ENCODE measurements at places on chromosomes 6 and 20.

DNA sequence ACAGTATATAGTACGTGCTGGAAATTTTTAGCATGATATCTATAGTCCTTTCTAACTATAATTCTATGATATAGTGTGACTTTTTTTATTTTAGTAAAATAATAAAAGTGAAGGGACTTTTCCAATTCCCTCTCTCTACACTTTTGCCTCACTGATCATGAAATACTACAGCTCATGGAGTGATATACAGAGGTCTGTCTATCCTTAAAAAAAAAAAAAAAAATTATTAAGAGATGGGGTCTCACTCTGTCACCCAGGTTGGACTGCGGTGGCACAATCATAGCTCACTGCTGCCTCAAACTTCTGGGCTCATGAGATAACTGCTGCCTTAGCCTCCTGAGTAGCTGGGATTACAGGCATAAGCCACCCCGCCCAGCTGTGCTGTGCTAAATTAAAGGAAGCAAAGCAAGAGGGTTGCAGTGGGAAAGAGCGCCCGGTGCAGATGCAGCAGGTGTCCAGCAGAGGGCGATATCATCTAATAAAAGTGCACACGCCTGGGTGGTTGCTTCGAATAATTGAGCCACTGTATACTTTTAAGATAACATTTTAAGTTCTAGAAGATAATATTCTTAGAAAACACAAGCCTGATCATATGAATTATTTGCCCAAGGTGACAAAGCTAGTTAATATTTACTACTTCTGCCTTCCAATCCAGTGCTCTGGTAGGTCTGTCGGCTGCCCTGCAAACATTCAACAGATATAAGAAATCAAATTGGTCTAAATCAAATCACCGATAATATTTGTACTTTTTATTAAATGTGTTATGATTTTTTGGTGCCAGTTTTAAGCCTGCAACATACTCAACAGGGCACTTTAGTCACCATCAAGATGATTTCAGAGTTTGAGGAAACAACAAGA, 94.9 kb upstream of the NT5E start:
- DNase-seq, result peak; percentile 73

- DNase-seq, result no peak
These were observed 56.5 kb upstream of the PKIB start for GRCh38 chr6:122553697-122554096.

- DNase-seq, result no peak
These were observed 63.3 kb upstream of the TAB2 start for GRCh38 chr6:149254253-149254652.

GRCh38 chr6:65116326-65116725, 590.7 kb downstream of the EYS start:
- DNase-seq, result no peak

- no peak for DNase-seq
These were observed 20.0 kb downstream of the IRF4 start for GRCh38 chr6:411402-412145.

DNA sequence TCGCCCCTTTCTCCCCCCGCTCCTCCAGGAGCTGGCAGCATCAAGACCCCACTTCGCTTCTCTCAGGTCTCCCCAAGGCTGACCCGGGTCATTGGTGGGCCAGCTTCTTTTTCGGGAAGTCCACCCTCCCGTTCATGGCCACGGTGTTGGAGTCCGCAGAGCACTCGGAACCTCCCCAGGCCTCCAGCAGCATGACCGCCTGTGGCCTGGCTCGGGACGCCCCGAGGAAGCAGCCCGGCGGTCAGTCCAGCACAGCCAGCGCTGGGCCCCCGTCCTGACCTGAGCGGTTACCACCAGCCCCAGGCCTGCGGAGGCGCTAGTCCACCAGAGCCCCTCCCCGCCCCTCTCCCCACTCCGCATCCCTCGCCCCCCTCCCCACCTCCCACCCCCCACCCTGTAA, 1.0 kb downstream of the PPDPF start:
- no peak for DNase-seq

DNA sequence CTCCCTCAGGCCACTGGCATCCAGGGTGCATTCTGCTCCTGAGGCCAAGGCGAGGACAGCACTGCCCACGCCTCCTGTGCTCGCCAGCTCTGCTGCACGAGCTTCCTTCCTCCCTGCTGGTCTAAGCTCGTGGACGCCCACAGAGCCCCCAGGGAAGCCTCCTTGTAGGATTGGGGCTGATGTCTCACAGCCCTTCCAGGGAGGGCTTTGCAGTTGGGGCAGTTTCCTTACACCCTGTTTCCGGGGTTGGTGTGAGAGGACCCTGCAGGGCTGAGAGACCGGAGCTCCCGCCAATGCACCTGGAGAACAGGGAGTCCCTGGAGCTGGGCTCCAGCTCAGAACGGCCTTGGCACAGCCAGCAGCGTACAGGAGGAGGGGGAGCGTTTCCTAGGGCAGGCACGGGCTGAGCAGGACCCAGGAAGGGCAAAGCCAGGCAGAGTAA, 172.4 kb upstream of the PDE10A start:
- no peak for DNase-seq

DNA sequence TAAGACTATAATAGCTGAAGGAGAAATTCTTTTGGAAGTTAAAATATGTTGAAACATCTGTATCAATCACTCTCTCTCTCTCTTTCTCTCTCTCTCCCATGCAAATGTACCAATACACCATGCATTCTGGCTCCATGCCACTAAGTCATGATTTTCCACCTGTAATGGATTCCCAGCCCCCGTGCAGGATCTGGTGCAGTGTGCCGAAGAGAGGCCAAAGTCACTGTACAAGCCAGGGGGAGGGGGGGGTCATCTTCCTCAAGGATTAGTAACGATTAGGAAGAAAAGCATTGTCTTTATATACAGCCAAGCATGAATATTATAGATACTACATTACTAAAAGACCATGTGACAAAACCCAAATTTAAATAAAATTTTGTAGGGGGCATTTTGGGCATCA, 725.1 kb downstream of the KIF16B start:
- no peak for DNase-seq

DNA sequence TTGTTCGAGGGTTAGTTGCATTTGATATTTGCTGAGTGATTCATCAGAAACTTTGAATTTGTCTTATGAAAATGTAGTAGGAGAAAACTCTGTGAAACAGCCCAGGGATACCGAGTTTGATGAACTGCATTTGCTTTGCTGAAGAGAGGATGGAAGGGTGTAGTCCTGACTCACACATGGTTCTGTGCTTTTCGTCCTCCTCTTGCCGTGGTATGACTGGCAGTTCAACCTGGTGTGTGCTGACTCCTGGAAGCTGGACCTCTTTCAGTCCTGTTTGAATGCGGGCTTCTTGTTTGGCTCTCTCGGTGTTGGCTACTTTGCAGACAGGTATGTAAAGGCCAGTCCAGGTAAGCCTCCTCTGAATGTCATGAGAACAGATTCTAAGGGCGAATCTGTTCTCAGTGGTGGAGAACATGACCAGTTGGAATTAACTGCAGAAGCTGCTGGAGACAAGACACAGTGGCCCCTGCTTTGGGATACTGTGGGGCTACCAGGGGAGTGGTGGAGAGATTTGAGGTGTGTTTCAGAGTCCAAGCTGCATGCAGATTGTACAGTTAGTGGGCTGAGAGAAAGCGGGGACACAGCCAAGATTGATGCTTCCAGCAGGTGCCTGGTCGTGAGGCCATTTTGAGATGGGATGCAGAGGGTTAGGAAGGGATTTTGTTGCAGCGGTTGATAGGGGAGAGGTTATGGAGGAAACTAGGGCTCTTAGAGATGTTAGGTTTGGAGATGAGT, 8.4 kb downstream of the SLC22A1 start:
- DNase-seq, result no peak

- DNase-seq, result peak; percentile 14
These were observed 163.3 kb downstream of the ARHGAP18 start for GRCh38 chr6:129546702-129547101.

- DNase-seq, result peak; percentile 62
These were observed at the start of gene SNAP25 for GRCh38 chr20:10218536-10219451. TSS of gene SNAP25 (plus strand) at chr20:10218830. CDS start at chr20:10275492, 56,662 bp downstream.

GRCh38 chr6:97919631-97920030, 636.6 kb upstream of the MMS22L start:
- DNase-seq, result no peak

- DNase-seq, result no peak
These were observed 269.6 kb downstream of the CD109 start for GRCh38 chr6:73965539-73966029.

- no peak for DNase-seq
These were observed 23.1 kb upstream of the KIAA0408 start for GRCh38 chr6:127482325-127482724.

- peak; percentile 58 for DNase-seq
These were observed 177.5 kb downstream of the TMEM242 start for GRCh38 chr6:157145656-157146285.

DNA sequence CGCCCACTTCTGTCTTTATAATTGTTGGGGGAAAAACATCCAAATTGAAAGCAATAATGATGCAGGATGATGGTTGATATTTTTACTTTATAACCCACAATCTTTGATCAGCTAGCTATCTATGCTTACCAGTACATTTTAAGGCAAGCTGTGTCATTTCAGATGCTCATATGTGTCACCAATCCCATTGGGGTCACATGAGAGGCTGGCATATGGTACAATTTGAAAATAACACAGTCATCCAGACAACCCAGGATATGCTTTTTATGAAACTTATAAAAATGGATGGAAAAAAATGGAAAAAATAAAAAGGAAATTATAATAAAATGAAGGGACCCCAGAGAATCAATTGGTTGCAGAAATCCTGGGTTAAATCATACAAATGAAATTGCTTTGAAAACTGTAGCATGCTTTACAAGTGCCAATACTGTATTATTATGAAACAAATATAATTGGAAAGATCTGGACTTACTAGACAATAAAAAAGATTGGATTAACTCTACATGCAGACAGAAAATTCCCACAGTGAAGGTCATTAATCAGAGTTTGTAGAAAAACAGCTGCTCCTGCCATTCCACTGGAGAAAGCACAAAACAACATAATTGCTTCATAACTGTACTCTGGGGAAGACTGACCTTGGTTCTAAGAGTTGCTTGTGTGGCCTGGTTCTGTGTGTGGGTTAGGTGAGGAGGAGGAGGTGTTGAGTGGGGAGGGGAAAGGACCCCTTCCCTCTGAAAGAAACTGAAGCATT, 13.3 kb upstream of the PRIM2 start:
- DNase-seq, result peak; percentile 65

DNA sequence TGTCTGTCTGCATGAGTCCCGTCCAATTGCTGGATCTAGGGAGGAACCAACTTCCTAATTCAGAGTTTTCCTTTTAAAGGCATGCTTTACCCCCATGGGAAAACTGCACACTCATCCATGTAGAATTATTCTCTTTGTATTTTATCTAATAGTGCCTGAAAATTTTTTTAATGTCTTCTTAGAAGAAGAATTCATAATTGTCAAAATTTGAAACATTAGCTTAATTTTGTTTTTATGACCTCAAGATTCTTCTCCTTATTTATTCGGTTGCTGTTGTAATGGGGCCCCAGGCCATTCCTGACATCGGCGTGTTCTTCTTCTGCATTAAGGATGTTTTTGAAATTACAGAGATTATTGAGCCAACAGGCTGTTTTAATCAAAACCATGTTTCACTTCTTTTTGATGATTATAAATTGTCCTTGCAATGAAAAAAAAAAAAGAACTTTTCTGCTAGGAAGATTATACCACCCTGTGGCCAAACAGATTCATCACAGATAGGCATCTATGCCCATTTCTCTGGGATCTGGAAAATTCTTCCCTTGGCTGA, 100.3 kb downstream of the ZNF217 start:
- no peak for DNase-seq

GRCh38 chr6:69768664-69769063, 28.1 kb downstream of the LMBRD1 start:
- no peak for DNase-seq

- no peak for DNase-seq
These were observed 22.5 kb upstream of the PRIM2 start for GRCh38 chr6:57294862-57295445.

- no peak for DNase-seq
These were observed 170.6 kb upstream of the AGPAT4 start for GRCh38 chr6:161444464-161444863.

GRCh38 chr6:147935656-147936055, 407.0 kb upstream of the SASH1 start:
- DNase-seq, result peak; percentile 28

- DNase-seq, result no peak
These were observed 284.9 kb downstream of the PRKN start for GRCh38 chr6:162442687-162443086.

DNA sequence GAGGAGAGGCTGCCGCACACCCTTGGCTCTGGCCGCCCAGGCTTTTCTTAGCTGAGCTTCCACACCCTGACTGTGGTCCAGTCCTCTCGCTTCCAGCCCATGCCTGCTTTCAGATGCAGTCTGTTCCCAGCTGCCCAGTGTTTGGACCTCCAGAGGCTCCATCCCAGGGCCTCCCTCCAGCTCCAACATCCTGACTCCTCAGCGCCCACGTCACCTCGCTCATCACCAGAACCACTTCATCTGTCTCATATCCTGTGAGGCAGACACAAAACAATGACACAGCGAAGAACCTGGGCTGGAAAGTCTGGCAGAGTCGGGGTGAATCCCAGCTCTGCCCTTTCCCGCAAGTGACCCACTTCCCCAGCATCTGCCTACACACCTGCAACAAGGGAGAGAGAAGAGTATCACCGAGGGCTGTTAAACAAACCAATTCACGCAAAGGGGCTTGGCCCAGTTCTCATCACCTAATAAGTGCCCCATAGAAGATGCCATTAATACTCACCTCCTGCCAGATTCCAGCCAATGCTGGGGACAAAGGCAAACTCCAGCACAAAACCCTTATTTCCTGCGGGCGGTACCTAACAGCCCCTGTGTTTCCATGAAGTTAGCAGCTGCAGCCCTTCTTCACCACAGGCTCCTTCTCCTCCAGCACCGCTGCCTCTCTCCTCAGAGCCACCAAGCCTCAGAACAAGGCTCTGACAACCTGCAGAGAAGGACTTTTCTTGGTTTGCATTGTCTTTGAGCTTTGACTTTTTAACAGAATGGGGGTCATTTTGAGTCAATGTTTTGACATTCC, 133.4 kb upstream of the CDH4 start:
- peak; percentile 35 for DNase-seq
